ENCODE measurements at places on chromosomes 5 and 9.
A peak's percentile ranks its signal among the peaks of the same experiment; 100 is the strongest.

- DNase-seq, result no peak
Observed at GRCh38 chr5:167684251-167684650, 607.2 kb upstream of the WWC1 start.

DNA sequence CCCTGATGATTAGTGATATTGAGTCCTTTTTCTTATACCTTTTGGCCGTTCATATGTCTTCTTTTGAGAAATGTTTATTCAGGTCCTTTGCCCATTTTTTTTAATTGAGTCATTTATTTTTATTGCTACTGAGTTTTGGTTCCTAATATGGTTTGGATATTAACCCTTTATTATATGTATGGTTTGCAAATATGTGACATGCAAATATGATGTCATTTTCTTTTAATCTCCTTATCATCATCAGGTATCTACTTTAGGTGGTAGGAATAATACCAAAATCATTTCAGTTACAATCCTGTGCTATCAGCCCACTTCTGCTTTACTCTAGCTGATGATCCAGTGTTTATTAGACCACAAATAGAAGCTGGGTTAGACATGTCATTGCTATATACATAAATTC lies 102.3 kb upstream of the TRPC7 start:
- no peak for DNase-seq

DNA sequence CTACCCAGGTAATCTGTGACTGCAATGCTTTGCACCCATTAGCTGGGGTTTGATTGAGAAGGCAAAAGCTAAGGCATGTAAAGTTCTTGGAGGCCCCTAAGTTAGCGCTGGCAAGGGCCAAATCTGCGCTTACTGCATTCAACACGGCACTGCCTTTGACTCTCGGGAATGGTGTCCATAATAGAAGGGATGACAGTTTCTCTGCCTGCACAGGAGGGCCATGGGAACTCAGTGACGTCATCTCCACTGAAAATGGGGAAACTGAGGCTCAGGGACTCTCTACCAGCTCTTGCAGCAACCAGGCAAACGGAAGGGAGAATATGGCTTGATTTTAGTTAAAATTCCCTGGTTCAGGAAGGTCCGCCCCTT lies 487 bp downstream of the SPATA24 start:
- DNase-seq, result no peak

- DNase-seq, result no peak
Observed at GRCh38 chr5:3373391-3373790, 222.2 kb upstream of the IRX1 start.

GRCh38 chr9:104961701-104962359 lies 33.9 kb upstream of the ABCA1 start:
- no peak for DNase-seq

- DNase-seq, result no peak
Observed at GRCh38 chr9:116726602-116727001, 39.5 kb downstream of the TRIM32 start.

DNA sequence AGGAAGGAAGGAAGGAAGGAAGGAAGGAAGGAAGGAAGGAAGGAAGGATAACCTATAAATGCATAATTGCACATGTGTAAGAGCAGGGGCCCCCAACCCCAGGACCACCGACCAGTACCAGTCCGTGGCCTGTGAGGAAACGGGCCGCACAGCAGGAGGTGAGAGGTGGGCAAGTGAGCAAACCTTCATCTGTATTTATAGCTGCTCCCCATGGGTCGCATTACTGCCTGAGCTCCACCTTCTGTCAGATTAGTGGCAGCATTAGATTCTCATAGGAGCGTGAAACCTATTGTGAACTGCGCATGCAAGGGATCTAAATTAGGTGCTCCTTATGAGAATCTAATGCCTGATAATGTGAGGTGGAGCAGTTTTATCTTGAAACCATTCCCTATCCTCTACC lies 66.1 kb downstream of the SH3RF2 start:
- no peak for DNase-seq

DNA sequence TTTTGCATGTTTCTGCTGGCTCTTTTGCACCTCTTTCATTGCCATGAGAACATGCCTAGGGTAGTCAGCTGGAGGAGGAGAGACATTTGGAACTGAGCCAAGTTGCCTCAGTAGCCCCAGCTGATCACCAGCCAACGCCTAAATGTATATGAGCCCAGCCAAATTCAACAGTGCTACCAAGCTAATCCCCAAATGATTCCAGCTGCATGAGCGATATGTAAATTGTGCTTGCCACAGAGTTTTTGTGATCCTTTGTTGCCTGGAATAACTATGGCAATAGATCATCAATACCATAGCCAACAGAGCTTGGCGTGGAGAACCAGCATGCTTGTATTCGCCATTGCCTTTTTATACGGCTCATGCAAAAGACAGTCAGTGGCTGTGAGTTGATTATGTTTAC lies 110.5 kb downstream of the PRDM6 start:
- DNase-seq, result no peak

DNA sequence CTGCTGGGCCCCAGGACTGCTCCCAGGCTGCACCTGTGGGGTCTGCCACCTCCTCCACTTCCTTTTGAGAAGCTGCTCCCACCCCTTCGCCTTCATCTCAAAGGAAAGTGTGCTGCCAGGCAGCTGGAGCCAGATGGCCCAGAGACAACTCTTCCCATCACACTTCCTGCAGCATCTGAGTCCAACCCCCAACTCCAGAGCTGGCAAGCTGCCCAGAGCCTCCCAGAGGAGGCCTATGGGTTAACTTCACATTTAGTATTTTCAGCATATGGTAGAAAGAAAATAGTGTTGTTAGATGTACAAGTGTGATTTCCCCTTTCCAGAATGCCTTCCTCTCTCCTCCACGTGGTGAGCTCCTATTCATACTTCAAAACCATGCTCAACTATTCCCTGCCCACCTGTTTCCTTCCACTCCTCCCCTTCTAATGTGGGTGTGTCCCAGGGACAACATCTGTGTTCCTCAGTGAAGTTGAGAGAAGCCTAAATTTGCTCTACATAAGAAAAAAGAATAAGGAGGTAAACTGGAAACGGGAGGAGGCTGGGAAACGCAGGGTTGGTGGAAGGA lies 38.6 kb upstream of the KCNMB1 start:
- no peak for DNase-seq

DNA sequence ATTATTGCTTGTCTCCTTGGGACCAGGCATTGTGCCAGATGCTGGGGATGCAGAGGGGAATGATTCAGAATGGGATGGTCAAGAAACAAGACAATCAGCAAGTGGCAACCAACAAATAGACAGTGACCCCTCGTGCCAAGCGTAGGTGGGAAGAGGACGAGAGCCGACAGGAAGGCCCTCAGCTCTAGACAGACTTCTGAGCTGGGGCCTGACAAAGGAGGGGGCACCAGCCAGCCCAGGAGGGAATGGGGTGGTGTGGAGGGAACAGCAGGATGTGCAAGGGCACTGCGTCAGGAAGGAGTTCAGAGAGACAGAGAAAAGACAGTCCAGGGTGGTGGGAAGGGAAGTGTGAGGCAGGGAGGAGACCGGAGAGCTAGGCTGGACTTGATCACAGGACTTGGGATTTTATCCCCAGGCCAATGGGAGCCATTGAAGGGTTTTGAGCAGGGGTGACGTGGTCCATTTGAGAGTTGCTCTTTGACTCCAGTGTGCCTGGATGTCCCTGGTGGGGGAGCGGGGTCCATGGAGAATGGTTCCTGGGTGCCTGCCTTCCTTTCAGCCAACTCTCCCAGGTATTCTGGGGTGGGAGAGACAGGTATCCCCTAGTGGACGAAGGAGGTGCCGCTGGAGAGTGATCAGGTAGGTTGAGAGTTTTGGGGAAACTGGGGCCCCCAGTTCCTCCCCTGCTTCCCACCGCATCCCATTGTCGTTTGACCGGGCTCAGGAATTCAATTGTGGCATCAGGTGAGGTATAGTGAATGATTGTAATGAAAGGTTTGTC lies 79.3 kb upstream of the ZNF618 start:
- DNase-seq, result no peak

DNA sequence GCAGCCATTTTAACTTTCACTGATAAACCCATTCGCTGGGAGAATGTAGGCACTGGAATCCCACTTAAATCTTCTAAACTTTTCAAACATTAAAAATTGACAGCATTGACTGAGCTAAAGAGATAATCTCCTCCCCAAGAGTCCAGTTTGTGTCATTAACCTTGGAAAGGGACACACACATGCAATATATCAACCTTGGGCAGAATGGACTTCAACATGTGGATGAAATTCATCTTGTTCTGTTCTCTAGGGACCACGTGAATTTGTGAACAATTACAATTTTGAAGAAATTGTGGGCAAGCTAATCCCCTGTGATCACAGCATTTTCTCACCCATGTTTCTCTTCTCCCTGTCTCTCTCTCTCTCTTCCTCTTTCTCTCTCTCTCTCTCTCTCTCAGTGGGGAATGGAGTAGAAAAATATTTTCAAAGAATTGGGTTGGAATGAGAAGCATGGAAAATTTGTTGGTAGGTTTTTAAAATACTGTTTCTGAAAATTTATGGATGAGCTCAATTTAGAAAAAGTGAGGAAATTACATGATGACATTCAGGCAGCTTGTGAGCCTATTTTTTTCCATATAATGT lies 553.7 kb downstream of the EBF1 start:
- DNase-seq, result no peak

DNA sequence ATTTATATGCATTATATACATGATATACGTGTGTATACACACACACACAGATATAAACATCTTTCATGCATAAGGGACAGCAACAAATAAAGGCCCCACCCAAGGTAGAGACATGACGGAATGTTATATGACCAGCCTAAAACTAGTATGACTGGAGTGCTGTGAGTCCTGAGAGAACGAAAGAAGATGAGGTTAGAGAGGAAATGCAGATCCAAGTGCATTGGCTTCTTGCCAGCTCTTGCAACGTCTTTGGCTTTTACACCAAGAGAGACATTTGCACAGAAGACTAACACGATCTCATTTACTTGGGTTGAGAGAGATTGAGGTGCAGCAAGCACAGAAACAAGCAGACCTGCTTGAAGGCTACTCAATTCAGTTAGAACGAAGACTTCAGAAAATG lies 23.0 kb downstream of the CDH10 start:
- DNase-seq, result no peak

GRCh38 chr9:20226345-20226744 lies 396.0 kb downstream of the MLLT3 start:
- no peak for DNase-seq

DNA sequence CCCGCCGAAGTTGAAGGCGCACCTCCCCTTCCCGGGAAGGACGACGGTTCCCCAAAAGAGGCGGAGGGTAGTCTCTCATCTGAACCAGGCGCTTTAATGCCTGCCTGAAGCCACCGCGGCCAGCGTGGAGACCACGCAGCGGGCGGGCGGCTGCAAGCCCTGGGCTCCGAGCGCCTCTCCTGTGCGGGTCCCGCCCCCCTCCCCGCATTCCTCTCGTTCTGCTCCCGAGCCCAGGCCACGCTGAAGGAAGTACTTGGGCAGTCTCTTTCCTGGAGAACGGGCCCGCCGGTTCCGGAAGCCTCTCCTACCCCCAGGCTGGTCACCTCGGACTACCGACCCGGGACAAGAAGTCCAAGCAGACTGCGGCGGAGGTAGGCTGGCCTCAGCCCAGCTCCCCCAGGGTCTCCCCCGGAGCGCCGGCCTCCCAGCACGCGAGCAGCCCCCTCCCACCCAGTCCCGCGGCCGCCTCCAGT lies 571 bp downstream of the PPIC start:
- no peak for DNase-seq

DNA sequence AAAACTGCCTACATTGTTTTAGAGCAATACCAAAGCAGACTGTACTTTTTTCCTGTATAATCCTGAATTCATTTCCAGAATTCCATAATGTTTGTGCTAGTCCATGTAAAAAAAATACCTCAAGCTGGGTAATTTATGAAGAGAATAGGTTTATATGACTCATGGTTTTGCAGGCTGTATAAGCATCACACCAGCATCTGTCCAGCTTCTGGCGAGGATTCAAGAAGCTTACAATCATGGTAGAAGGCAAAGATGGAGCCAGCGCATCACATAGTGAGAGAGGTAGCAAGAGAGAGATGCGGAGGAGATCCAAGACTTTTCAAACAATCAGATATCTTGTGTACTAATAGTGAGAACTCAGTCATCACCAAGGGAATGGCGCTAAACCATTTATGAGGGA lies 280.3 kb upstream of the CDH9 start:
- no peak for DNase-seq

- DNase-seq, result peak; percentile 8
Observed at GRCh38 chr5:32138839-32139493, 35.2 kb downstream of the GOLPH3 start.

Measured in CD4-positive, alpha-beta T cell treated with Interleukin-1 beta for 1 hour (primary cell).